RWPE1 (cell line): ENCODE measurements at places on chromosomes 4 and X.
A peak's percentile ranks its signal among the peaks of the same experiment; 100 is the strongest.

DNA sequence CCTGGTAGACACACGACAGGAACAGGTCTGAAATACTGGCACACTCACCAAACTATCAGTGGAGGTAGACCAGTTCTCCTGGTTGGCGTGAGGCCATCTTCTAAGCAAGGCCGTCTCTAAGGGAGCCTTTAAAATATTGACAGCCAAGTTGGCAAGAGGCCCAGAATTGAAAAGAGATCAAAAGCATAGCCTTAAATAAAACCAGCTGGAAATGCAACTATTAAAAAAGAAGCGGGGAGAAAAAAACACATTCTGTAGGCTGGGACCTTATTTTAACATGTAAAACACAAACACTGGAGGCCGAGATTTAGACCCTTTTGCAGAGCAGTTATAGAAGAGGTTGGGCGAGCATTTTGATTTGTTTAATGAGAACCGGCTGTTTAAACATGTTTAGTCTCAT is 233.0 kb upstream of the CLNK start:
- DNase-seq: no peak

- no peak for DNase-seq
These were observed 5.8 kb downstream of the BMP2K start for GRCh38 chr4:78781924-78782323.

- no peak for DNase-seq
These were observed 17.2 kb downstream of the FAM13A start for GRCh38 chr4:89039730-89040338.

DNA sequence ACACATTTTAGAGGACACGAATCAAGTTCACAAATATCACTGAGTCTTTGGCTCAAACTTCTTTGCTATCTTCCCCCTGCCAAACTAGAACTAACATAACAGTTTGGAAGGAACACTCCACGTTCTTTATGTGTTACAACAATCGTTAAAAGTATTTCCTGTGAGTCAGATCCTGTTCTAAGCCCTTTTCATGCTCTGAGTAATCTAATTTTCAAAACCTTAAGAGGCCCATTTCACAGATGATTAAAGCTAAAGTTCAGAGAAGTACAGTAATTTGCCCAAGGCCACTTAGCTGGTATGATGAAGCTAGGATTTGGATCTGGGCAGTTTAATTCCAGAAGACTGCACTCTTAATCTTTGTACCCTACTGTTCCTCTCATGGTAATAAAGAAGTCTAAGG is 854.4 kb upstream of the INTU start:
- peak; percentile 54 for DNase-seq

DNA sequence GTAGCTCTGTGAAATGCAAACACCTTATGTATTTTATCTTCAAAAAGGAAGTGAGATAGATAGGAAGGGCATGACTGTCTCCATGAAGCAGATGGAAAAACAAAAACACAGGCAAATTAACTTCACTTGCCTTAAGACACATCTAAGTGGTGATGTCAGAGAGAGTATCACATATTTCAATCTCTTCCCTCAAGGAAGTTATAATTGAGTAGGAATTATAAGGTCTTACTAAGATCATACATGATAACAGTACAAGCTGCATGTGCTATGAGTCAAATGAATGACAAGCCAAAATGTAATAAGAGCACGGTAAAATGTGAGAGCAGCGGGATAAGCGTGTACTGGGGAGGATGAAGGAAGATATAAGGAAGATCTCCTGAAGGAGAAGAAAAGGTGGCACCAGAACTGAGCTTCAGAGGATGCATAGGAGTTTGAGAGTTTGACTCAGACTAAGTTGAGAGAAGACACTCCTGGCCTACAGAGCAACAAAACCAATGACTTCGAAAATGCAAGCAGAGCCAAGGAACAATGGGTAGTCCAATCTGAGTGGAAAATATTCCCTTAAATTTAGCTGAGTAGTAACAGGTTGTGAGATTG is 43.3 kb upstream of the GALNT7 start:
- DNase-seq: no peak

DNA sequence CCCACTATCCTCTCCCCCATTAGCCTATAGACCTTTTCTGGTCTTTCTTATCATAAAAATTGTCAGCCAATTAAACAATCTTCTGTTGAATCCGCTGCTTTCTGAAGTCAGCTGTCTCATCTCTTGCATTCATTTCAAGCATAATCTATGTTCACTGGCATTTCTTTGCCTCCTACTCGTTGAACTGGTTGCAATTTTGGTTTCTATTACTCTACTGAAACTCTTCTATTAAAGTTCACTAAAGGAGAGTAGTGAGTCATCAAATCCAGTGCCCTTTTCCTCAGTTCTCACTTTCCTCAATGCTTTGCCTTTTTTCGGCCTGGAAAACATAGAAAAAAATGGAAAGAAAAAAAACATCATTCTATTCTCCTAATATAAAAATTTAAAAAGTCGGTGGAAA is 23.9 kb upstream of the CXCL13 start:
- DNase-seq: no peak

DNA sequence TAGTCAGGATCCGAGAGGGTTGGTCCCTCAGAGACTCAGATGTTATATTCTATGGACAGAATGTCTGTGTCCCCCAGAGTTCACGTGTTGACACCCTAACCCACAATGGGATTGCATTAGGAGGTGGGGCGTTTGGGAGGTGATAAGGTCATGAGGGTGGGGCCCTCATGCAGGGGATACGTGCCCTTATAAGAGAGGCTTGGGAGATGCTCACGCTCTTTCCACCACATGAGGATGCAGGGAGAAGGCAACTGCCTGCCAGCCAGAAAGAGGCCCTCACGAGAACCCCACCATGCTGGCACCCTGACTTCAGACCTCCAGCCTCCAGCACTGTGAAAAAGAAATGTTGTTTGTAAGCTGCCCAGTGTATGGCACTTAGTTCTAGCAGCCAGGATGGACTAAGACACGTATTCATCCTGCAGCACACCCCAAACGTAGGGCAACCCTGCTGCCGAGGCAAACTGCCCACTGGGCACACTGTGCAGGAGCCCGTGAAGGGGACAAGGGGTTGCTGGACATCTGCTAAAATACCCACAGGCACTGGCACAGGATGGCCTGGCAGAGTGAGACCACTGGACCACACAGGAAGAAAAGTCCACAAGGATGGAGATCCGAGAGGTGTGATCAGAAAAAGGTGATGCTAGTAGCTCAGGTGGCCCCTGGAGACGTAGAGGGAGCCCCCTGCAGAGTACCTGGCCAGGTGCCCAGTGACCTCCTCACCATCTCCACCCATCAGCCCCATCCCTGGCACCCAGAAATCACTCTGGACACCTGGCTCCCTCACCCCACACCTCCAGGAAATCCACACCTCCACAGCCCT is 62.7 kb downstream of the HTRA3 start:
- DNase-seq: no peak

GRCh38 chr4:170884969-170885570 is 795.3 kb upstream of the AADAT start:
- peak; percentile 4 for DNase-seq

DNA sequence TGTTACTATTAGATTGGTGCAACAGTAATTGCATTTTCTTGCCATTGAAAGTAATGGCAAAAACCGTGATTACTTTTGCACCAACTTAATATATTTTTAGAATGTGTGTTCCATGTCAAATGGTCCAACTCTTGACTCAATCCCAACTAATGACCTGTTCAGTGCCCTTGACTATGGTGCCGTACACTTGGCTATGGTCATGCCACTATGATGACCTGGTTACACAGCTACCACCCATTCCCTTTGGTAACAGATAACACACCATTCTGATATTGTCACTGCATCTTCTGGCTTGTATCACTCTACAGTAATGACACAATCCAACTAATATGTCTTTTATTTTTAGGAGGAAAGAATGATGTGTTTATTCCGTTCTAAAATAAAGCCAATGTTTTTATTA is 469.4 kb downstream of the DMD start:
- DNase-seq: no peak

DNA sequence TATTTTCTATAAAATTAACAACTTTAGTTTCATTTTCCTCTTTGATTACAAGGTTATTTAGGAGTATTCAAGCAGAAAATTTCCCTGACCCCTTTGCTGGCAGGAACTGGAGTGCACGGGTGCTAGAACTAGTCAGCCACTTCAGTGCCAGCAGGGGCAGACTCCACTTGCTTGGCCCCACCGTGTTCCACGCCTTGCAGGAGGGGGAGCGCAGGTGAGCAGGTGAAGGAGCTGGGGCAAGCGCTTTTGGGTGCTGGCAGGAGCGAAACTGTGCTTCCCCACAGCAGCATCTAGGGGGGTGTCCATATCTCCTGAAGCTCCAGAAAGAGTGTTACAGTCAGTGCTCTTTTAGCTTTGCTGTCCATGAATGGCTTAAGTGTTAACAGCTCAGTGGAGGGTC is 45.5 kb downstream of the MID2 start:
- no peak for DNase-seq

DNA sequence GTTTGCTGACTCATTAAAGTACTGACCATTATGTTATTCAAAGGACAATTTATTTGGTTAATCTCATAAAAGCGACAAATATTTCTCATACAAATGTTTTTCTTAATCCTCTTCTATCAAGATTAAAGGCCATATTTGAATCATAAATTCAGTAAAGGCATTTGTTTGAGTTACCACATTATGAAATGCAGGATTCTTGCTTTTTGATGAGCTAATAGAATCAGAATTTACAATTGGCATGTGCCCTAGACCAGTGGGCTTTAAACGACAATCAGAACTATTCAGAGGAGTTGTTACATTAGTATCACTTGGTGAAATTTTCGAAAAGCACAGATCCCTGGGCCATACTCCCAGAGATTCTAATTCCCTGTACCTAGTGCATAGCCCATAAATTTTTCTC is 55.3 kb downstream of the KLHL4 start:
- DNase-seq: no peak

DNA sequence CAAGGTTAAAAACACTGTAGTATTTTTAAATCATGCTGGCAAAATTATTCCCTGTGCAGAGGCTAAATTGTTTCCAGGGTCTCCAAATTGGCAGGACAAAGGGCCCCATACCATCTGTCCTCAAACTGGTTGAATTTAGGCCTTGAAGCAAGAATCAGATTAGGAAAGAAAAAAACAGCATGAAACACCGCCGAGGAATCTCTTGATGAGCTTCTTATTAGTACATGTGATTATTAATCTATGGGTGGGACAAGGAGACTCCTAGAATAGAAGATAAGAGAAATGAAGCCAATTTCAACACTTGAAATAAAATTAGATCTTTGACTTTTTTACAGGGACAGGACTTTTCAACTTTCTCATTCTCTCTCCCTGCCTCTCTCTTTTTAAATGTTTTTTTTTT is 7.1 kb upstream of the CLNK start:
- DNase-seq: no peak

- DNase-seq: no peak
These were observed at the start of gene CITED1 for GRCh38 chrX:72305286-72306084. Gene CITED1, minus strand, starts transcription at chrX:72305914. Its CDS starts 3,045 bp downstream, at chrX:72302869.

DNA sequence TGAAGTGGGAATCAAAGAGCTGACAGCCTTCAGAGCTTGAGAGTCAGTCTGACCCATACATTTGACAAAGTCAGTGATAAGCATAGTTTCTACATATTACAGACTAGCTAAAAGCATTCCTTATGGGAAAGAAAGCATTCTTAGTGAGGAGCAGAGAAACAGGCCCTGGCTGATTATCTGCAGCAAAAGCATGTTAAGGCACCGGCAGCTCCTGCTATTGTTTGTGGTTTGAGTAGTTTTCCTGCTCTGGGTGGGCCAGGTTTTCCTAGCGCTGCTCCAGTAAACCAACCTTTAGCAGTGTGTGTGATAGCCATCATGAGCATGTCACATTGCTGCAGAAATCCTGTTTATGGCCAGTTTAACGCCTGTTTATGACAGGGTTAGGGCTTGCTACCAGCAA is 51.6 kb upstream of the WDR1 start:
- no peak for DNase-seq
